ENCODE measurements at places on chromosomes 4 and X.

DNA sequence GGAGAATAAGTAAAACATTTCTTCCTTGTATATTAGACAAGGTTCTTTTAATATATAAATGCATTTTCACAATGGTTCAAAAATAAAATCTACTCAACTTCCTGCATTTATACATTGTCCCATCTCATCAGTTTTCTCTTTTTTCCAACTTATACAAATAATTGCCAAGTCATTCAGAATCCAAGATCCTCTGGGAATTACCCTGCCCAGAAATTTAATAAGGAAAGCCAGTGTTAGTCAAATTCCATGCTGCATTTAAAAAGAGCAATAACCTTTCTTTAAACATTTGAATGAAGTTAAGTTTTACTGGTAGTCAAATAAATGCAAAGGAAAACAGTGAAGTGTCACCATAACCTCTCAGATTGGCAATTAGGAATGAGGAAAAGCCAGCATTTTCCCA lies 357.9 kb downstream of the PPP3CA start:
- DNase-seq = no peak

DNA sequence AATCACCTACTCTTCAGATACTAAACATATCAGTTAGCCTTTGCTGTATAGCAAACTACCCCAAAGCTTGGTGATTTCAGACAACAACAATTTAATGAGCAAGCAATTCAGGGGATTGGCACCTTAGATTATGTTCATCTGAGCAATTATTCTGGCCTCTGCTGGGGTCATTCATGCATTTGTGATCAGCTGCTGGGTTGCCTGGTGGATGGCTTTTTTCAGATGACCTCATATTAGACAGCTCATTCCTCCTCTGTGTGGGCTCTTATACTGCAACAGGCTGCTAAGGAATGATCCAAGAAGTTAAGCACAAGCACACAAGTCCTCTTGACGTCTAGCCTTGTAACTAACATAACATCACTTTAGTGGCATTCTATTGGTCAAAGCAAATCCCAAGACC lies 153.0 kb upstream of the PPP1R2C start:
- no peak for DNase-seq

- DNase-seq = no peak
Observed at GRCh38 chrX:115233497-115234455, at the start of gene LRCH2. LRCH2 (minus strand) TSS chrX:115234096; CDS start chrX:115234041, 55 bp downstream.

DNA sequence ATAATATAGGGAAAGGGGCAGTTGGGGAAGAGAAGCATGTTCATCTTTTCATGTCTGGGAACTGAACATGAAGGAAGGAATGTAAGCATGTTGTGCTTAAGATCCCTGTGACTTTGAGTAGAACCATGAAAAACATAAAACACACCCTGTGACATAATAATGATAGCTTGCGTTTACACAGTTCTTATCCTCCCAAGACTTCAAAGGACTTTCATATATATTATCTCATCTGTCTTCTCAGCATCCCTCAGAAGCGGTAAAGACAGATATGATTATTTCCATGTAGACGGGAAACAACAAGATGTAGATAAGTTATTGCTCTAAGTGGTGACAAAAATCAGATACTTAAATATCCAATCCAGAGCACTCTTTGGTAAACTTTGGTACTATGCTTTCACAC lies 3.3 kb upstream of the SH3RF1 start:
- no peak for DNase-seq

DNA sequence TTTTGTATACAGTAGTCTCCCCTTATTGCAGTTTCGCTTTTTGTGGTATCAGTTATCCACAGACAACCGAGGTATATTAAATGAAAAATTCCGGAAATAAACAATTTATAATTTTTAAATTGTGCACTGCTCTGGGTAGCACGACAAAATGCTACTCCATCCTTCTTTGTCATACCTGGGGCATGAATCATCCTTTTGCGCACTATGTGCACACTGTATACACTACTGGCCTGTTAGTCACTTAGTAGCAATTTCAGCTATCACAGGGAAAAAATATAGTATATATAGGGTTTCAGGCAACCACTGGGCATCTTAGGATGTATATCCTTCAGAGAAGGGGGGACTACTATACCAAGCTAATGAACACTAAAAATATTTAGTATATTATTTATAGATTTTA lies 198.8 kb upstream of the FAT4 start:
- no peak for DNase-seq

All from LNCaP clone FGC (cell line).